Mucosa of gallbladder (tissue), 1 donor: ENCODE measurements at places on chromosomes 5 and 9.

GRCh38 chr5:151721812-151722391 lies 35.2 kb upstream of the SPARC start:
- DNase-seq, result no peak

DNA sequence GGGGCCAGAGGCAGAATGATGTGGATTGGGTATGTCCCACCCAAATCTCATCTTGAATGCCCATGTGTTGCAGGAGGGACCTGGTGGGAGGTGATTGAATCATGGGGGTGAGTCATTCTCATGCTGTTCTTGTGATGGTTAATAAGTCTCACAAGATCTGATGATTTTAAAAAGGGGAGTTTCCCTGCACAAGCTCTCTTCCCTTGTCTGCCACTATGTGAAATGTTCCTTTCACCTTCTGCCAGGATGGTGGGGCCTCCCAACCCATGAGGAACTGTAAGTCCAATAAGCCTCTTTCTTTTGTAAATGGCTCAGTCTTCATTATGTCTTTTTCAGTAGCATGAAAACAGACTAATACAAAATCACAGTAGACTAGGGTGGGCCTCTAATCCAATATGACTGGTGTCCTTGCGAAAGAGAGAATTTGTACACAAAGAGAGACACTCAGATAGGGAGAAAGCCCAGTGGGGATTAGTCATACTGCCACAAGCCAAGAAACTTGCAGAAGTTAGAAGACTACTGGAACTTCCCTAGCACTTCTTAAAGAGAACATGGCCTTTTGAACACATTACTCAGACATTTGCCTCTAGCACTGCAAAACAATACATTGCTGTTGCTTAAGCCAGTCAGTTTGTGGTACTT lies 68.4 kb downstream of the ANXA1 start:
- no peak for DNase-seq

DNA sequence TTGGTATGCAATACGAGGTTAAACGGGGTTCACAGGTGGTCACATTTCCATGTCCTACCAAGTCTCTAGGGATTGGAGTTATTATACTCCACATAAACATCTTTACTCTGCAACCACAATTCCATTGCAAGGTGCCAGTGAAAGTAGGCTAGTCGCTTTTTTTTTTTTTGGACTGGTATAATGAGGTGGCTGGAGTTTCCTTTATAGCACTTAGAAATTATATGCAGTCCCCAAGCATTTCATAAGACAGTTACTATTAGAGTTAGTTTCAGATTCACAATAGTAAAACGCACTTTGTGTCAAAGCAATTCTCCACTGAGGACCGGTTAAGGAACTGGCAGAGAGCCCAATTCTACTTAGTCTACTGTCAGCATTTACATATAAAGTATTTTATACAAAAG lies 1.4 kb downstream of the MEF2C start:
- DNase-seq, result no peak

GRCh38 chr9:99579964-99580363 lies 241.7 kb upstream of the NR4A3 start:
- DNase-seq, result no peak

- DNase-seq, result no peak
These were observed 73.8 kb downstream of the LHFPL2 start for GRCh38 chr5:78574731-78575161.
